ENCODE measurements at places on chromosomes 6 and 20.
A peak's percentile ranks its signal among the peaks of the same experiment; 100 is the strongest.

DNA sequence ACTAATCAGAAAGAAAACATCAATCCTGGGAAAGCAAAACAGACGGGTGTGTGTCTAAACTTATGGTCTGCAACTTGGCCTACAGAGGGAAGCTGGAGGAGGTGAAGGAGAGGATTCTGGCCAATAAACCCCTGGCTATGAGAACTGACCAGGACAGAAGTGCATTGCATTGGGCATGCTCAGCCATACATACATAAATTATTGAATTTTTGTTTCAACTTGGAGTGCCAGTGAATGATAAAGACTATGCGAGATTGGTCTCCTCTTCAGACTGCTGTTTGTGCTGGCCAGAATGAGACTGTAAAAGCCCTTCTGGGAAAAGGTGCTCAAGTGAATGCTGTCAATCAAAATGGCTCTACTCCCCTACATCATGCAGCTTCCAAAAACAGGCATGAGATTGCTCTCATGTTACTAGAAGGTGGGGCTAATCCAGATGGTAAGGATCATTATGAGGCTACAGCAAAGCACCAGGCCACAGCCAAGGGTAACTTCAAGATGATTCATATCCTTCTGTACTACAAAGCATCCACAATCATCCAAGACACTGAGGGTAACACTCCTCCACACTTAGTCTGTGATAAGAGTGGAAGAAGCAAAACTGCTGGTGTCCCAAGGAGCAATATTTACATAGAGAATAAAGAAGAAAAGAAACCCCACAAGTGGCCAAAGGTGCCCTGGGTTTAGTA lies 17.4 kb downstream of the ADNP start:
- DNase-seq: peak; percentile 80

DNA sequence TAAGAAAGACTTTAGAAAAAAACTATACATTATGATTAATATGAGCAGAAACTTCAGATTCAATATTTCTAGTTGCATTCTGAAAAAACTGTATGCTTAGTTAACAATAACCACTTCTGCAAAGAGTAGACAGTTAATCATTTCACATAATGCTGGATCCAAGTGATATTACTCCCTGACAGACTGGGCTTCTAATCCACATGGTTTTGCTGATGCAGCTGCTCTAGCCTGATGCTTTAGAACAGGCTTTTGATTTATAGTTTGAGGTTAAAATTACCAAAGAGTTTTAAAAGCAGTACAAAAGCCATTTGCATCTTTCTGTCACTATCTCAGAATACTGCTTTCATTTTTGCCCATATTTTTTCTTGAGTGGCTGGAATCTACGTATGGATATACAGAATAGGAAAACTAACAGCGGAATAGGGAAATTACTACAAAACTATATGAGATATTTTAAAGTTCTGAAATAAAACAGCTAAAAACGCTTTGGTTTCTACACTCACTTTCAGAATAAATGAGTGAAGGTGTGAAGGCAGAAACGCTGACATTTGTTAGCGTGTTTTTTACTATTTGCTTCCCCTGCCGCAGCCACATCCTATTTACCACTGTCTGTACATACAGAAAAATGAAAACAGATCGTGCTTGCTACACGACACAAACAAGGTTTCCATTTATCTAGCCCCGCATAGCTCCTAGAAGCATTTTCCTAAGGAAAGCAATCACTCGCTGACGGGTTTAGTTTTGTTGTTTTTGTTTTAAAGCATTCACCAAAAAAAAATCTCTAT lies 61.7 kb downstream of the METTL24 start:
- no peak for DNase-seq

GRCh38 chr6:139204978-139205377 lies 70.1 kb downstream of the HECA start:
- DNase-seq: no peak

- no peak for DNase-seq
These were observed 52.3 kb upstream of the TMEM170B start for GRCh38 chr6:11485271-11485670.

GRCh38 chr6:5541751-5542432 lies 280.6 kb downstream of the FARS2 start:
- peak; percentile 50 for DNase-seq

Measured in fibroblast of skin of back (primary cell).